Karpas-422 (cell line): ENCODE measurements at places on chromosomes 12 and 14. TPM values are rescaled to one million over a fixed set of nuclear protein-coding genes. Genes with fewer than 3 reads are reported as not detected.

Gene ZNF740
- total RNA-seq: 24.0 and 30.6 TPM in 2 replicates

Gene CCDC198
- not detected in 2 replicates for total RNA-seq

Gene PTPRB
- 0.07 TPM in 1 of 2 replicates, not detected in the other for total RNA-seq

Gene TAS2R30
- 6.0 and 13.9 TPM in 2 replicates for total RNA-seq

DNA sequence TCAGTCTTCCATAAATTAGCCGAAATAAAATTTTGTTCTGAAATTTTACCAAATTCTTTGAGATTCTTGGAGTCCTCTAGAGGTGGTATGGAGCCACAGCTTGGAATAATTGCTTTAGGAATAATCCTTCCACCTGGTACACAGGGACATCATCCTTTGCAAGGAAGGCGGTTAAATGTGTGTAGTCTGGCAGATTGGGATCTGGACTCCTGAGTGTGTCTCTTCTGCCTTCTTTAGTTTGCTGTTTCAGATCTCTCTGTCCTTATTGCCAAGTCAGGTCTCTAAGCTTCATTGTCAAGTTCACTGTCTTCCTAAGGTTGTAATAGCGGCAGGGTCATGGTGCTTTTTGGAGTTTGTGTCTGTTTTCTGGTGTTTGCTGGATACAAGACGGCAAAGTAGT lies 393.9 kb upstream of the RGS6 start:
- DNase-seq: no peak

DNA sequence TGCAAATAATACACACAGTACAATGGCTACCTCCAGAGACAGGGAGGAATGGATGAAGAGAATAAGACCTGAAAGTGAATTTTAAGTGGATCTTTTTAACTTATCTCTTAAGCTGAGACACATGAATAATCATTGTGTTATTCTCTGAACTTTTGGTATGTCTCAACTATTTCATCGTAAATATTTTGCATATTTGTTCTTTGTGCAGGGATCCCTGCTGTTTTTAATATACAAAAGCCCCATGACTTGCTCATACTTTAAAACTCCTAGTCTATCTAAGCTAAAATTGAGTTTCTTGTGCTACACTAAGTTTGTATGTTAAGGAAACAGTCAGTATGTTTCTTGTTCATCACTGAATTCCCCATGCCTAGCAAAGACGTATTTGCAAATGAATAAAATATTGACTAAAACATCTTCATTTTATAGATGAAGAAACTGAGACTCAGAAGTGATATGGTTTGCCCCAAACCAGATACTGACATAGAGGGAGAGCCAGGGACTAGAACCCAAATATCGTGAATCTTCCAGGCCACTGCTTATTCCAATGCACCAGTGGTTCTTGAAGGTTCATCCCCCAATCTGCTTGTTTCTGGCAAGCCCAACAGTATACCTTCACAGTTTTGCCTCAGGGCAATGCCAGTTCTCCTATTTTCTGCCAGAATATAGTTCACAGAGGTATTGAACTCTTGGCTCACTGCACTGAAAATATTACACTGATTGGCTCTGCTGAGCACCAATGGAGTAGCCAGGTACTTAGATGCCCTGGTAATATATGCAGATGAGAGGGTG lies 356.9 kb downstream of the MED13L start:
- peak; percentile 31 for DNase-seq

DNA sequence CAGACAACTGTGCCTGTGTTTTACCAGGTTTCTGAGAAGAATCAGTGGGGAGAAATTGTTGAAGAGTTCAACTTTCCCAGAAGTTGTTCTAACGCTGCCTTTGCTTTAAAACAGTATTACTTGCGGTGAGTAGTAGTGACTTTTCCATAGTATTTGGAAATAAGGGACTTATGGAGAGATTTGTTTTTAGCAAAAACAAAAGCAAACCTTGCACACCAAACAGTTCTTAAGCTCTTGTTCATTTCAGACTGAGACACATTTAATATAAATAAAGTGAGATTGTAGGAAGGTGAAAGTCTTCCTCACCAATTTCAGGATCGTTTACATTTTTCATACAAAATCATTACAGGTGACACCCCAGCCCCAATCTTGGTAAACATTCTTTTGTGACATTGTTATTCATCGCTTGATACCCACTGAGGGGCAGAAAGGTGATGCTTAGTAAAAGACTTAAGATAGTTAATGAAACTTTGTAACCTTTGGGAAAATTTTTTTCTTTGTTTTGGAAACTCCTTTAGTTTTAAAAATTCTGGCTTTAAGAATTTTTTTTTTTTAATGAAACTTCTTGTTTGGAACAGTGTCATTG lies 1.8 kb downstream of the ARID2 start:
- DNase-seq: peak; percentile 48

DNA sequence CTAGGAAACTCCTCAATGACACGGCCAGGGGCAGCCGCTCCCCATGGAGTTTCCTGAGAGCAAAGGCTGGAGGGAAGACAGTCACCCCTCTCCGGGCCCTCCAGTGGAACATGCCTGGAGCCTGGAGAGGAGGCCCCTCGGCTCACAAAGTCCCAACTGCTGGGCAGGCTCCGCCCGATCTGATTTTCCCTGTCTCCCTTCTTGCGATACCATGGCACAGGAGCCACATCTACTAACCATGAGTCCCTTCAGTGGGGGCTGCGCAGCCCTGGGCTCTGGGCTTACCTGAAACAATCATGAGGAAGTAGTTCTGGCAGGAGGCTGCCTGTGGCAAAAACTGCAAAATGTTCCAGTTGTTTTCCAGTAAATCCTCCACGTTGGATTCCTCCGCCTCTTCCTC lies 15.3 kb downstream of the P2RX2 start:
- no peak for DNase-seq

DNA sequence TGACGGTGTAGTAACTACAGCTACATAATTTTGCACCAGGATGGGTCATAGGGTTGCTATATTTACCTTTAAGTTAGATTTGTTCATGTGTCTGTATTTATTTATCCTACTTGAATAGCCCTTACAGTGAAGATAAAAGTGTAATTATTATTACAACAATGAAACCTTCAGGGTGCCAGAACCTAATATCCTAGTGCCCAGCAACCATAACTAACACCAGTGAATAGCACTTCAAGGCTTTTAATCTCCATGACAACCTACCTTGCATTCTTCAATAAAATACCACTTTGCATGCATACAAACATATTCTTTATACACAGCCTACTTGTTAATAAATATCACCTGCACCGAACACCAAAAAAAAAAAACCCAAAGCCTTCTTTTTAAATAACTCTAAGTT lies 58.7 kb upstream of the G2E3 start:
- DNase-seq: no peak

- DNase-seq: no peak
Measured at GRCh38 chr14:54446161-54446693, 5.1 kb upstream of the CNIH1 start.

DNA sequence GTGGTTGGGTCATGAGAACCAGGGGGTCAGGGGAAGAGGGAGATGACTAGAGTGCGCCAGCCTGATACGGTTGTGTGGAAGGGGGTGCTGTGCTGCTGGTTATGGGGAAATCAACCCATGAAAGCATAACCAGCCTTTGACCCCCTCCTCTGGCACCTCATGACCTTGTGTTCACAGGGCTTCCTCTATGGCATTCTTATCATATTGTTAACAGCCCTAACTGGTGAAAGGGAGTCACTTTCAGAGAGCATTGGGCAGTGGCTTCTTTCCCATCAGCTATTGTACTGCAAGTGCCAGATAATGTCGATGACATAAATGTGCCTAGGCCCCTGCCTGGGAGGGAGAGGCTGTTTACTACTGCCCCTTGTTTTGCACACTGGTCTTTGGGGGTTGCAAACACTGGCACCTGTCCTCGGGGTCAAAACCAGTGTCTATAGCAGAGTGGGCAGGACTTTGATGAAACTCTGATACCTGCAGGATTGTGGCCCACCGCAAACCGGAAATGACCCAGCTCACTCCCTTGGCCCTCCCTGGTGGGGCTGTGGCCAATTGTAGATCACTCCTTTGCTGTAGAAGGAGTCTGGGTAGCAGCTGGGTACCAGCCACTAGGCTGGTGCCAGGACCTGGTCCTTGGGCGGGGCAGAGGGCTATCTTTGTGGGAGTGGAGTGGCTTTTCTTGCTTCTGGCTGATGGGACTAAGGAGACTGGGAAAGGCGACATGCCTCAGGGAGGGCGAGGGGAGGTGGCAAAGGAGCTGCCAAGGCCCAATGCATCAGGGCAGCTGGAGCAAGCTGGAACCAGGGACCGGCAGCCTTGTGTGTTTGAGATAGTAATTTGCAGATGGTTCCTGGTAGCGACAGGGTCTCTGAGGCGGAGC lies 634 bp upstream of the TMEM63C start:
- DNase-seq: no peak
